Stimulated activated CD4-positive, alpha-beta T cell treated with anti-CD3 and anti-CD28 coated beads, TNF-alpha, amount 100 ng/mL, for 1 hour (primary cell): ENCODE measurements at places on chromosomes 5 and 9.

GRCh38 chr9:102867488-102867887, 127.6 kb upstream of the CYLC2 start:
- DNase-seq = no peak

DNA sequence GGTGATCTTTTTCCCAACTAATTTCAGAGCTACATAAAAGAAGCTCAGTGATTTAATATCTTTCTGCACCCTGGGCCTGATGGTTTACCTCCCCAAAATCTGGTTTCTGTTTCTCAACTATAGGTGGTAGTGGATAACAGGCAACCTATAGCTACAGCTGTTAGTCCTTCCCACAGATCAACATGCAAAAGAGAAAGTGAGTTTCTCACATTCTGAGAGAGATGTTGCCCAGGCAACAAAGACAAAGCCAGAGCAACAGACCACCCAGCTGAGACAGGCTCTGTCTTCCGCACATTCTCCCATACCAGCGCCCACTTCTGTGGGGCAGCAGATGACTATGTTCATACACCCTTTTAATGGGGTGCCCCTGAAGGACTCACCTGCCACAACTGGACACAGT, 40.7 kb upstream of the PPP2R2B start:
- DNase-seq = no peak

DNA sequence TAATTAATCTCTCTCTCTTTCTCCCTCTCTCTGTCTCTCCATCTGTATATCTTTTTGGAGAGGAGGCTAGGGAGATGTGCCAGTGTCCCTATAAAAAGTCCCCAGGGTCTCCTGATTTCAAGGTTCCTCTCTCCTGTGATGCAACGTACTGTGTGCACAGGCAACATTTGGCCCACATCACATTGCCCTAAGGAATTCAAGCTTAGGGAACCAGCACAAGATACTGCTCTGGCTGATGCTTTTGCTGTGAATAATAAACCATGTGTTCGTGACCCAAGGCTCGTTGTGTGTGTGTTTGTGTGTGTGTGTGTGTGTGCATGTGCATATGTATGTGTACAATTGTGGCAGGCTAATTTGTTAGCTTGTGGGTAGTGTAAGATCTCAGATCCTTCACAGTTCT, 9.7 kb downstream of the SPATA9 start:
- DNase-seq = no peak

DNA sequence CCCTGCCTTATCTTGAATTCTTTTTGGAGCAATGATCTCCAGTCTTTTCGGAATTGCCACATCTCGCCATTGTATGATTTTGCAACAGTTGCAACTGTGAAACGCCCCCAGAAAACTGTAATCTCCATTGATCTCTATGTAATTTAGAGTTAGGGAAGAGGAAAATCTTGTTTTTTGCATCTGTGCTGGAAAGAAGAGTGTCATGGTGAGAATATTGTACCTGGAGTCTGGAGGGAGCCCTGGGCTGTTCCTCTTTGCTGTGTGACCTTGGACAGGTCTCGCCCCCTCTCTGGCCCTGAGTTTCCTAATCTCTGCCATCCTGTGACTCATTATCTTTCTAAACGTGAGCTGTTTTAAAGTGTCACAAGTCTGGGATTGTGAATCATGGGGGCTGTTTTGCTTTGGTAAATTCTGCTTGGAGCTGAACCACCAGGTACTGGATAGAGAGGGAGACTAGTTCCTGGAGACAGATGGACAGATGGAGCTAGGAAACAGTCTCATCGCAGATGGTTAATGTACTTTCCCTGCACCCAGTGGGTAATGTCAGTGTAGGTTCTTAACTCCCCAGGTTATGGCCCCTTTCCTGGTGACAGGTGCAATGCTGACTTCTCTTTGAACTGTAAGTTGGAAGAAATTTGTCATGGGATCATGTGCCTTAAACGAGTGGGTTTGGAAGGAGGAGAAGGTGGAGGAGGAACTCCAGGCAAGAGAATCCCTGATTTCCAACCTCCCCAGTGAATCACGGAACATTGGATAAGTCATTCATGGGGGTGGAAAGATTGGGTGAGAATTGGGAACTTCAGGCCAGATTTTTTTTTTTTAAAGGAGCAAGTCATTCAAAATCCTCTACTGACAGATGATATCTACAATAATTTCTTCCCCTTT, 19.6 kb downstream of the PPARGC1B start:
- no peak for DNase-seq

DNA sequence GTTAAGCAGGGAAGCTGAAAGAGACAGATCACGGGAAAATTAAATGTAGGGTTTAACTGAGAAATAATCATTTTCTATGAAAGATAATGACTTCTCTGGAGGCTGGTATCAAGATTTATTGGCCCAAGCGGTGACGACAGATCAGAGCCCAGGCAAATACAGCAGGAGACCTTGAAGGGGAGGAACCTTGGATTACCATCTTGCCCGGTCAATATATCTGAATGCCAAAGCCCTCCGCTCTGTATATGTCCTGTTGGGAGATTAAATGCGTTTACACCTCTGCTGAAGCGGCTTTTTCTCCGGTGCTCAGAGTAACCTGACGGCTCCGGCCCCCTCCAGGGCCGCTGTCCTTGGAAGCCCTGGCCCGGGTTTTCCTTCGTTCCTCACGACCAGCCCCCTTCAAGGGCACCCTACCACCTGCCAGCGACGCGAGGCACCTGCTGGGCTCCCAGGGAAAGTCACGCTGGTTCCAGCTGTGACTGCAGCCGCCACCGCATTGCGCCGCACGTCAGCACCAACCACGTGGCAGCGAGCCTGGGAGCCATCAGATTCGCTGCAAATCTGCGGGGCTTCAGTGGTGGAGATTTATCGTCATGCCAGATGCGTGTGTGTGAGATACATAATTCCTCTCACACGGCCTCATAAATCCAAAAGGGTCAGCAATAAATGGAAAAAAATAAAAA, 4.4 kb upstream of the QSOX2 start:
- no peak for DNase-seq

GRCh38 chr9:76438841-76439588, 20.0 kb upstream of the GCNT1 start:
- DNase-seq = no peak

DNA sequence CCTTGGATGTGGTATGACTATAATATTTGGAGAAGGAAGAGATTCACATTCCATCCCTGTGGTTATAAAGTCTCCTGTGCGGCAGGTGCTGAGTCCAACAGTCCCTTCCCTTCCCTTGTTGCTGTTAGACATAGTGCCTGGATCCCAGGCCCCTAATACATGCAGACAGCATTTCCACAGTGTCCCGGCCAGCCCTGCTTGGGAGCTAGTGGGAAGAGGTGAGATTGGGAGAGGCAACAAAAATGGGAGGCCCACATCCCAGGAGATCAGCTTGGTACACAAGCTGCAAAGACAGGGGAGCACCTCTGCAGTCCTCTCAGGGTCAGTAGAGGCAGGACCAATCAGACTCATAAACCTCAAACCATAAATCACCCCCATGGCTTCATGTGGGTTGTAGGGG, 3.3 kb upstream of the NEURL1B start:
- no peak for DNase-seq

DNA sequence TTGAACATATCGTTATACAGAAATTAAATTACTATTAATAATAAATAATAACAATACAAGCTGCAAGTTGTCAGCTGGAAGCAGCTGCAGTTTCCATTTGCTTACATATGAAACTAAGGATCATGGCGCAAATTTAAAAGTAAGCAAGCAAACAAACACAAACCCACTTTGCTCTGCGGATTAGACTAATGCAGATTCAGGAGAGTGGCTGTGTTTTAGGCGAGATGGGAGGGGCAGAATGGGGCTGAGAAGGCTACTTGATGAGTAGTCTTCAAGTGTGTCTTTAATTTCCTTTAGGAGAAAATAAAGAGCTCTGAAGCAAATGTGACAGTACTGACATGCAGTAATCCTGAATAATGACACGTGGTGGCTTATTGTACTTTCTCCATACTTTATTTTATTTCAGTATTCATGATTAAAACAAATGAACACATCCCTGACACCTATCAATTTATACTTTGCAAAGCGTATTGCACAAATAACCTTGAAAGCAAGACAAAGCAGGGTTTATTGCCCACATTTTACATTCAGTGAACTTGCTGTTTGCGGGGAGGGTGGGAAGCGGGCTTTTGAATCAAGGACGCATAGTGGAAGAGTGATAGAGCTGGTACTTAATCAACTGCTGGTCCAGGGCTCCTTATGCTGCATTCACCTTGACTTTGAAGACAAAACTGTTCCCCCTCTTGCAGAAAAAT, 221.4 kb upstream of the TRIM32 start:
- no peak for DNase-seq

DNA sequence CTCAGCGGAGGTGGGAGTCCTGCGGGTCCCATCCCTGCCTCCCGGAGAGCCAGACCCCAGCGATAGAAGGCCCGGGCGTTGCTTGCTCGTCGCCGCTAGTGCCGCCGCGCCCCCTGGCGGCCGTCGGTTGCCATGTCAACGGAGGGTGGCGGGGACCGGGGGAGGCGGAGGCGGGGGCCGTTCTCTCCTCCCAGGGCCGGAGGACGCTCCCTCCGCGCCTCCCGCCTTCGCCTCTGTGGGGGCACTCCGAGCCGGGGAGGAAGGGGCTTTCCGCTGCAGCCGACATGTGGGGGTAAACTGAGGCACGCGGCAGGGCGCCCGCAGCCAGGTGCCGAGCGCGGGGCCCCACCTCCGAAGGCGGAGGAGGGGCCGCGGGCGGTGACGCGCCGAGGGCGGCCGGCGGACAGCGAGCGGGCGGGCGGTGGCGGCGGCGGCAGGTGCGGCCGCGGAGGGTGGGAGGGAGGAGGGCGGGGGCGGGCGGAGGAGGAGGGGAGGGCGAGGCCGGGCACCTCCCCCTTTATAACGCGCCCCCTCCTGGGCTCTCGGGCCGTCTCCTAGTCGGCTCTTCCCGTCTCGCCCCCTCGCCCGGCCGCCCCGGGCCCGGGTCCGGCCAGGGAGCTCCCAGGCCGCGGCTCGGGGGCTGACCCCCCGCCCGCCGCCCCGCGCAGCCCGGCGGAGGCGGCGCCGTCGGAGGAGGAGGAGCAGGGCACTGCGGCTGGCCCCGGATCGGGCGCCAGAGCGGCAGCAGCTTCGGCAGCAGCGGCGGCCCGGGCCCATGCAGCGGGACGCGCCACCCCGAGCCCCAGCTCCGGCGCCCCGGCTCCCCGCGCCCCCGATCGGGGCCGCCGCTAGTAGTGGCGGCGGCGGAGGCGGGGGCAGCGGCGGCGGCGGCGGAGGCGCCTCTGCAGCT, 556 bp upstream of the CDK9 start:
- peak; percentile 79 for DNase-seq

GRCh38 chr5:119328753-119329602, 26.8 kb upstream of the TNFAIP8 start:
- DNase-seq = no peak

DNA sequence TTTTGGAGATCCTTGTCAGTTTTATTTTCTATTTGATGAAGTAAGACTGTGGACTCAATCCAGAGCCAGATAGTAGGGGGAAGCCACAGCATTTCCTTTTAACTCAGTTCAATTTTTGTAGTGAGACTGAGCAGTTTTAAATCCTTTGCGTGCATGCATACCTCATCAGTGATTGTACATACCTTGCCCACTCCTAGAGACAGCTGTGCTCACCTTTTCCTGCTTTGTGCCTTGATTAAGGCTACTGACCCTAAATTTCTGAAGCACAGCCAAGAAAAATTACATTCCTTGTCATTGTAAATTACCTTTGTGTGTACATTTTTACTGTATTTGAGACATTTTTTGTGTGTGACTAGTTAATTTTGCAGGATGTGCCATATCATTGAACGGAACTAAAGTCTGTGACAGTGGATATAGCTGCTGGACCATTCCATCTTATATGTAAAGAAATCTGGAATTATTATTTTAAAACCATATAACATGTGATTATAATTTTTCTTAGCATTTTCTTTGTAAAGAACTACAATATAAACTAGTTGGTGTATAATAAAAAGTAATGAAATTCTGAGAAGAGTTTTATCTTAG, 17.8 kb downstream of the DIMT1 start:
- no peak for DNase-seq

DNA sequence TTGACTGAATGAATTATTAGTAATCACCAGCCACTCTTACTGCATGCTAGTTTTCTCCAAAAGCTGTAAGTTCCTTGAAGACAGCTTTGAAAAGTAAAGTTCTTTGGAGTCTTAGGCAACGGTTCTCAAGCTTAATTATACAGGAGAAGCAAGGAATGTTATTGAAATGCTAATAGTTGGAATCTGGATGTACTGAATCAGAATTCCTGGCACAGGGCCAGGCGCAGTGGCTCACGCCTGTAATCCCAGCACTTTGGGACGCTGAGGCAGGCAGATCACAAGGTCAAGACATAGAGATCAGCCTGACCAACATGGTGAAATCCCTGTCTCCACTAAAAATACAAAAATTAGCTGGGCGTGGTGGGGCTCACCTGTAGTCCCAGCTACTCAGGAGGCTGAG, 33.4 kb downstream of the GRIA1 start:
- no peak for DNase-seq

- no peak for DNase-seq
Observed at GRCh38 chr5:98463676-98464075, 309.8 kb upstream of the RGMB start.

DNA sequence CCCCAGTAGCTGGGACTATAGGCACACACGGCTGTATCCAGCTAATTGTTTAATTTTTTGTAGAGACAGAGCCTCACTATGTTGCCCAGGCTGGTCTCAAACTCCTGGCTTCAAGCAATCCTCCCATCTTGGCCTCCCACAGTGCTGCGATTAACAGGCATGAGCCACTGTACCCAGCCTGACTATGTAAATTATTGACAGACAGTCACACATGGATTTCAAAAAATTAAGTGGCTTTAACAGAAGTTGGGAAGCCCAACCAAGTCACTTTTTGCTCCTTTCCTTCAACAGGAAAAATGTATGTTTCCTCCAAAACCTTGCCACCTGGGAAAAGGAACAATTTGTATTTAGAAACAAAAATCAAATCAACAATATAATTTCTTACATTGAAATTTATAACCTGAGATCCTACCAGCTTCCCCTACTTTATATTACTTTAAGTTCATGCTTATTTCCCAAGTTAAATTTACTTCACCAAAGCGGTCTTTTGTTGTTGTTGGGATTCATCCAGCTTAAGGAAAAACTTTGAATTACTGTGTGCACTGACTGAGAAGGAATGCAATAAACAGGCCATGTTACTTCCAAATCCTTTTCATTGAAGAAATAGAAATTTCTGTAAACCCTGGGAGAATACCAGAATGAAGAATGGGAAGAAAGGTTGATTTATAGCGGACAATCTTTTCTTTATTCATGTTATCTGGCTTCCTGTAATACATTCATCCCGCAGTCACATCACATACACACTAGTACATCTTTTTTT, 8.6 kb downstream of the PCA3 start:
- DNase-seq = no peak
